ENCODE measurements at places on chromosomes 4 and X.

GRCh38 chr4:102047616-102048015, 257.1 kb downstream of the BANK1 start:
- no peak for DNase-seq

GRCh38 chr4:26464420-26465095, 25.7 kb downstream of the CCKAR start:
- no peak for DNase-seq

GRCh38 chr4:176437756-176438155, 118.0 kb downstream of the SPCS3 start:
- no peak for DNase-seq

- no peak for DNase-seq
Observed at GRCh38 chrX:47158131-47158530, 13.1 kb downstream of the RBM10 start.

GRCh38 chr4:97868097-97868496, 275.2 kb downstream of the STPG2 start:
- no peak for DNase-seq

GRCh38 chr4:110055158-110055768, 142.6 kb downstream of the EGF start:
- no peak for DNase-seq

DNA sequence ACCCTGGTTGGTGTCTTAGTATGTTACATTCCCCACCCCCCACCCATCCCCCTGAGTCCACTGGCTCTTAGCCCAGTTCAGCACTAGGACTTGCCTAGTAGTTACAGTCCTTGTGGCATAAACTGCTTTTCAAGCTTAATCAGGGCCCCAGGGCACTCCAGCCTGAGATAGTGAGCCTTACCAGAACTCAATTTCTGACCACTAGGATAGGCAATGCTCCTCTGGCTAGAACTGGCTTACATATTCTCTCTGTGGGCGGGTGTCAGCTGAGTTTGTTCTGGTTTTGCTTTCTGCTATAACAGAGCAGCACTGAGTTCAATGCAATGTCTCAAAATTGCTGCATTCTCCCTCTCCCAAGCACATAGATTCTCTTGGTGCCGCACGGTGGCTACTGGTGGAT, 391.4 kb upstream of the DIPK2B start:
- DNase-seq, result no peak

- DNase-seq, result no peak
Observed at GRCh38 chrX:153297376-153297775, 24.2 kb downstream of the PNMA6F start.

DNA sequence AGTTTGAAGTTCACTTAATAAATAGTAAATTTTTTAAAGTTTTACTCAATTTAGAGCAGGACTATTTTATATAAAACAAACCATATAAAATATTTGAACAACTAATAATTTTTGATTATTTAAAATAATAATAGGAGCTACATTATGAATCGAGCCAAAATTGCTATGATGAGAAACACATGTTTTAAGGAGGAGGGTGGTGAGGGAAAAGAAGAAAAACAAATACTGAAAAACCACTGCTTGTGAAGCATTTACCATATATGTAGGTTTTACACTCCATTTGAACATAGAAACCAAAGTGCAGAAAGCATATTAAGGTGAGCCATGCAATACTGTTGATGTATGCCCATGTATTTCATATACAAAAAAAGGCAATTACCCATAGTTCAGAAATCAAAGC, 448.9 kb downstream of the FSTL5 start:
- no peak for DNase-seq

GRCh38 chrX:138859421-138859820, 147.9 kb upstream of the FGF13 start:
- DNase-seq, result no peak

- no peak for DNase-seq
Observed at GRCh38 chr4:76272999-76273398, 21.5 kb downstream of the FAM47E start.

DNA sequence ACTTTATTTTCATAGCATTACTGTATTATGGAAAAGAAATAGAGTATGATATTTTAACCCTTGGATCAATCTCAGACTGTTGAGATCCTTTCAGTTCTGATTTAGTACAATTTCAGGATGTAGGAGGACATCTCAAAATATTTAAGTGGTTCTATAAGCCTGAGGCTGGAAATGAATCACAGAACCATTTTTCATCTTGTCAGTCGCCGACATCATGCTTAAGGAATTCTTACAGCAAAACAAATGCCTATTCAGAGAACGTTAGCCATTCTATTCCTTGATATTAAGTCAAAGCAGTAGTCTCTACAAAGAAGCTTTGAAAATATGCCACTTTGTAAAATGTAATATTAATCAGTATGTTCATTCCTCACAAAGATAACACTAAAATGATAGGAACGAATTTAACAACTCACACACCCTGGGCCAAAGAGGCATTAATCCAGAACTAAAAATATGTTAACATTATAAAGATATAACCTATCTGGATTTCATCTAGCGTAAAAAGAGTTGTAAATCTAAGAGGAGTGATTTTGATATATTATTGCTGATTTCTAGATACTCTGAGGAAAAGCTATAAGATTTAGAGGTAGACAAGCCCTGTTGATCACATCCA, 152.0 kb downstream of the GASK1B start:
- no peak for DNase-seq

GRCh38 chr4:86043755-86044592, 315.9 kb downstream of the MAPK10 start:
- DNase-seq, result no peak

GRCh38 chr4:156052116-156052515, 98.5 kb upstream of the CTSO start:
- no peak for DNase-seq

DNA sequence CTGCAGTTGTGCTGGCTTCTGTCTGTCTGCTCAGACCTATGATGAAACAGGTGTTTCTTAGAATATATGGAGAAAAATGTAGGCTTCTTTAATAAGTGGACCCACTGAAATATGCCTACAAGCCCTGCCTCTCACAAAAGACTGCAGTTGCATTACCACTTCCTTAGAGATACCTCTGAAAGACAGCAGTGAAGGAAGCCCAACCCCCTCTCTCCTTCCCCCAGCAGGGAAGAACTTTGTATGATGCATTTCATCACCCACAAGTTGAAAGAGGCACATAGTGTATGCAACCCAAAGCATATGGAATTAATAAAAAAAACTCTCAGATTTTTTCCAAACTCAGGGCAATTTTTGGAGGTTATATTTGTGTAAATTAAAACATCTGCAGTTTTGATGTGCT, 916.7 kb downstream of the TECRL start:
- DNase-seq, result no peak

DNA sequence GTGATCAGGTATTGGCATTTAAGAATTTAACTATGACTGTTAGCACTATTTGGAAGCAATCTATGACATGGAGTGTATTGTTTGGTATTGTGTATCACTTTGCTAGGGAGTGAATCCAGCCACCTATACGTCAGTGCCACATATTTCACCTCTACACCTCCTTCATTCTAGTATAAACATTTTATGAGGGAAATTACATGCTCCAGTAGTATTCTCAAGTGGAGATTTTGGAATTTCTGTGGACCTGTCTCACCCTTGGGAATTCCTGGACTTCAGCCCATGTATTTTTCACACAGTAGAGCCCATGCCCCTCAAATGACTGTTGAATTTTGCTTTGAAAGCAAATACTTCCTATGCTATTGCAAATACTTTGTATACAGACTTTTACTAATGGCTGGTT, 11.3 kb downstream of the BST1 start:
- no peak for DNase-seq

GRCh38 chrX:14690553-14690952, 161.2 kb downstream of the GLRA2 start:
- no peak for DNase-seq

DNA sequence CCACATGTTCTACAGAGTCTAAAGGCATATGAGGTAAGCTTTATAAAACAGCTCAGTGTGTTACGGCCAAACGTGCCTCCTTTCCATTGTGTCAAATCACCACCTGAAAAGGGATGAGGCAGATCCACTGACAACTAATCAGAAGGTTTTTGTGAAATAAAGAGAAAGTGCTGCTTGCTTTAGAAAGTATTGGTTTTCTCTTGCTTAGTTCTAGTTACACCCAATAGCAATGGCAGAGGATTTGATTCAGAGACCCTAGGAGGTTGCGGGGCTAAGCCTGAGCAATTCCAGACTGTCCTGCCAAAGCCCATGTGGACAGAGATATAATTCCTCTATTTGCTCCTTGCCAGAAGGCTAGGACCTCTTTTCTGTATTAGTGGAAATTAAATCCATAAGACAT, 125.5 kb downstream of the SPRY1 start:
- no peak for DNase-seq

DNA sequence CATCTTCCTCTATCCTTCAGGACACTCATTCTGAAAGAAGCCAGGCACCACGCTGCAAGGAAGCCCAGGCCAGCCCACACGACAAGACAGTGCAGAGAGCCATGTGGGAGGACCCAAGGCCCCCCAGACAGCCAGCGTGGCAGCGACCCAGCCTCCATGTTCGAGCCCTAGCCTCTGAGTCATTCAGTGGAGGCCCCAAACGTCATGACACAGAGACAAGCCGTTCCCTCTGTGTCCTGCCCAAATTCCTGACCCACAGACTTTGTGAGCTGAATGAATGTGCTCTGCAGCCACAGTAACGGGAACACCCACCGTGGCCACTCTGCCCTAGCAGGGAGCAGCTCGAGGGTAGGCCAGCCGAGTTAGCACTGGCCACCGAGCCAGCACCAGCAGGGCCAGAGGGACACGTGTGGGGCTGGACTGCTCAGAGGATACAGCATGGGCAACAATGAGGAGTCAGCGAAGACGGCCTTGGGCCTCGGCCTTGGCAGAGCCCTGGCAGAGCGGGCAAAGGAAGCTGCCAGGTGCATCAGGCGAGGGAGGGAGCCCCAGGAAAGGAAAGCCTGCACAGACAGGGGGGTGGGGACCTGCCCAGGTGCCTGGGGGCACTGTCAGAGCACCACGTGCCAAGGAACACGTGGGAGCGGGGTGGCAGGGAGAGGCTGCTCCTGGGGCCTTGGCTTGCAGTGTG, 8.6 kb downstream of the BLOC1S4 start:
- no peak for DNase-seq

DNA sequence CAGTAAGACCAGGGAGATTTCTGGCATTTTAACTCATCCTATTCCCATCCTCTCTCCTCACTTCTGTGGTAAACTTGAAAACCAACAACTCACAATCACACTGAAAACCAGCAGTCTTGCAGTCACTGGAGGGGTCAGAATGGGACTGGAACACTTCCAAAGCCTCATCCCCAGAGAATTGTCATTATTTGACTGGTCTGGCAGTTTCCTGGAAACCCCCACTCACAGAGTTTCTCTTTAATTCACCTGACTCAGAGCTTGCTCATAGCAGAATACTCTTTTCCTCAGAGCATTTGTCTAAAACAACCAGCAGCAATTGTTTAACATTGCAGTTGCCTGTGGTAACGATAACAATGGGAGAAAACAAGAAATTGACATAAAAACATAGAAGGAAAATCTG, 7.3 kb upstream of the RAB9B start:
- DNase-seq, result no peak

- no peak for DNase-seq
Observed at GRCh38 chr4:168722391-168722790, 225.5 kb downstream of the PALLD start.

- DNase-seq, result no peak
Observed at GRCh38 chrX:6574762-6575161, 39.8 kb upstream of the VCX3A start.

DNA sequence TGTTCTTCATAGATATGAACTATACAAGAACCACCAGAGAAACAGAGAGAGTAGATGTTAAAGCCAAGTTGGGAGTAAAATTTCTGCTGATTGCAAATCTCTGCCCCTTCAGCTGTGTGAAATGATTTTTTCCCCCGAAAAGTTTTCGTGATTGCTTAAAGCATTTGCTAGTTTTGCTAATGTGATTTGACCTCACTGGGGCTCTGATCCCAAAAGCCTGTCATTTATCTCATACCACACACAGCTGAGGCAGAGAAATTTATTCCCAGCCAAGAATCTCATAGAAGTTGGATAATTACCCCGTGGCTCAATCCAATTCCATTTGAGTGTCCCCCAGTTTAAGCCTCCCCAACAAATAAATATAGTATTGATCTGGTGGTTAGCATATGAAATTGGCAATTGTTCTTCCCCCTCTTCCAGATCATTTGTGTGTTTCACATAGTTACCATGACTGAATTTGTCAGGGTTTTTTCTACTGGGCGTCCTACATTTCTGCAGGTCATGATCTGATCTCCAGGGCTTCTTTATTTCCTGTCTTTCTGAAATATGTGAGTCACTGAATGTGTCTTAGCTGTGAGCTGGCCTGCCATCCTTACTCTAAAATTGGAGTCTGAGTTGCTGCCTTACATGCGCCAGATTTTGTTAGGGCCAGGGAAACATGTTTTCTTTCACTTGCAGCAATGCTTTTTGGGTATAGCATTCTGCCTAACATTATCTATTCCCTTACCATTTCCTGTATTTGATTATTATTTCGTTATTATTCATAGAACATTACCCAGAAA, 167.5 kb upstream of the FRMPD4 start:
- no peak for DNase-seq

DNA sequence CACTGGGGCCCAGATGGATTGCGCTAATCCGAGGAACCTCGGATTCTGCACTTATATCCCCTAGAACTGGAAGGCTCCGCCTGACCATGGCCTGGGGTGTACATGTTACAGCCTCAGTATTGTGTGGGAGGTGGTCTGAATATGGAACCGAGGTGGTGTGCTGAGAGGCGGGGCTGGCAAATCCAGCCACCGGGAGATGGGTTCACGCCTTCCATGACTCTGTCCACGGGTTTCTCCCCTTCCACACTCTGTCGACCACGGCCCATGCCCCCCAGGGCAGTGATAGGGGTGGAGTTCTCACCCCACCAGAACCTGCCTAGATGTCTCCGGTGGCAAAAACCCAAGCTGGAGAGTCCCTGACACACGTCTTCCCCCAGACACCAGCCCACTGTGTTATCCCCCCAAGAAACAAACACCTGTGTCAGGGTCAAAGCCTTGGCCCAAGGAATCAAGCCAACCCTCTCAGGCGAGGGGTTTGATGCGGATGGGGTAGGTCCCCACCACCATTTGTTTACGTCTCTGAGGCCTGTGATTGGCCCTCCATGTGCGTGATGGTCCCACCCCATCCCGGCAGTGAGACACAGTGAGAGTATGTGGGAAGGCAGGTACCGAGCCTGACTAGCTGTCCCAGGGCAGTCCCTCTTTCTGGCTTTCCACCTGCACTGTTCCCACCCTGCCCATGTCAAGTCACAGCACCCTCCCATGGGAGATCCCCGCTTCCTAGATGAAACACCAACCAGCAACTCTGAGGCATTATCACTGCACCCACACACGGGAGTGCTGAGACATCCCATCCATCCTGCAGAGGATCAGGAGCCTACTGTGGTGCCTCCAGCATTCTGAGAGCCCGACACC, 6.6 kb upstream of the LOC101059915 start:
- no peak for DNase-seq

- DNase-seq, result no peak
Observed at GRCh38 chrX:15098505-15098904, 171.4 kb downstream of the ASB9 start.

DNA sequence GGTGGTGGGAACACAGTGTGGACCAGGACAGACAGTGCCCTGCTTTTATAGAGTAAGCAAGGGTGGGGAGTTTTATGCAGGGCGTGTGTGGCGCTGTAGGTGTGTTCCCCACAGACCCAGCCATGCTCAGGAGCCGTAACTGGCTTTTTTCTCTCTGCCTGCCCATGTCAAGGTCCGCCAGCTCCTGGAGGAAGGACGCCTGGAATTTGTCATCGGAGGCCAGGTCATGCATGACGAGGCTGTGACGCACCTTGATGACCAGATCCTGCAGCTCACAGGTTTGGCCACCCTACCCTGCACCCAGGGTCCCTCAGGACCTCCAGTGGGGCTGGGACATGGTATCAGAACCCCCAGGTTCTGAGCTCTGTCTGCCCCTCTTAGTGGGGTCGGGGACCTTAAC, 3.2 kb downstream of the MAN2B2 start:
- DNase-seq, result no peak

GRCh38 chr4:113760795-113761619, 531 bp downstream of the CAMK2D start:
- DNase-seq, result peak; percentile 54
